CD4-positive, alpha-beta memory T cell (primary cell): ENCODE measurements at places on chromosomes 4 and X. TPM values are rescaled to one million over a fixed set of nuclear protein-coding genes. Genes with fewer than 3 reads are reported as not detected.
A peak's percentile ranks its signal among the peaks of the same experiment; 100 is the strongest.

GRCh38 chr4:185341841-185342240 lies 53.9 kb downstream of the LRP2BP start:
- DNase-seq, result no peak

LONRF3 gene
- 8.7 TPM for total RNA-seq

- no peak for DNase-seq
Observed at GRCh38 chr4:128766781-128767180, 42.7 kb upstream of the JADE1 start.

MAGEC1 gene
- total RNA-seq, result not detected

GRCh38 chrX:101229170-101229569 lies 9.6 kb downstream of the DRP2 start:
- DNase-seq, result no peak

- no peak for DNase-seq
Observed at GRCh38 chrX:11180571-11180970, 69.4 kb downstream of the HCCS start.

- no peak for DNase-seq
Observed at GRCh38 chrX:150100261-150100660, 162.0 kb upstream of the EOLA2 start.

GRCh38 chr4:37740546-37740945 lies 54.4 kb upstream of the RELL1 start:
- DNase-seq, result no peak

RAI2 gene
- total RNA-seq, result 1.4 TPM

GRCh38 chr4:139606579-139607501 lies 50.8 kb upstream of the SETD7 start:
- peak; percentile 8 for DNase-seq

GRCh38 chr4:143531380-143531779 lies 17.9 kb downstream of the SMARCA5 start:
- DNase-seq, result peak; percentile 6

GPR143 gene
- not detected for total RNA-seq

DNA sequence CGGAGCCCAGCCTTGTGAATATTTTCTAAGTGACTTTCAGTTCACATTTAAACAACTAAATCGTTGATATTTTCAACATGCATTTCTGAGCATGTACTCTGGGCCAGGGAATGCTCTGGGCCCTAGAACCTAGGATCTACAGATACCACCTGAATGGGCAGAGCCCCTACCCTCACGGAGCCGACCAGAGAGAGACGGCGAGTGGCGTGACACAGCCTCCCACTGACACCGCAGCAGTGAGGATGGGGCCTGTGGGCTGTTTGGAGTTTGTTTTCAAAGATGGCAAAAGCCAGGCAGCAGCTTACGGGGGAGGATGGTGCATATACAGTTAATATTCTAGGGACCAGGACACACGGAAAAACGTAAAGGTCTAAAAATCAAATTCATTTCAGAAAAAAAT lies 17.7 kb downstream of the NELFA start:
- DNase-seq, result no peak

DNA sequence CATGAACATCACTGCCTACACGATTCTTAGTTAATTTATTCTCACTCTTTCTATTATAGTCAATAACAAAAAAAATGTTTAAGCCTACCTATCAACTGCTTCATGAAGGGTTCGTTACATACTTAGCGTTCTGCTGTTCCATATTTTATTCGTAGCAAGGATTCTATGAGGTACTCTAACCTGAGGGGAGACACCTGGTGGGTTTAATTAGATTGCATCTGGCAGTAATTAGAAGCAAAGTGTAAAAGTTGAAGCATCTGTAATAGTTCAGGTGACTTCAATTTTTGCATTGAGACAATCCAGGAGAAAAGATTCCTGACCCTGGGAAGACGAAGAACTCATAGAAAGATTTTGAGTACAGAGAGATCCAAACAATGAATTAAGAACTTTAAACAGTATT lies 1655.8 kb upstream of the TENM3 start:
- no peak for DNase-seq

TLR2 gene
- 3.9 TPM for total RNA-seq

MGAT4D gene
- total RNA-seq, result not detected

MSMO1 gene
- 24.4 TPM for total RNA-seq

NCAPG gene
- total RNA-seq, result 0.83 TPM

- no peak for DNase-seq
Observed at GRCh38 chrX:46770000-46770816, 11.3 kb upstream of the SLC9A7 start.

DNA sequence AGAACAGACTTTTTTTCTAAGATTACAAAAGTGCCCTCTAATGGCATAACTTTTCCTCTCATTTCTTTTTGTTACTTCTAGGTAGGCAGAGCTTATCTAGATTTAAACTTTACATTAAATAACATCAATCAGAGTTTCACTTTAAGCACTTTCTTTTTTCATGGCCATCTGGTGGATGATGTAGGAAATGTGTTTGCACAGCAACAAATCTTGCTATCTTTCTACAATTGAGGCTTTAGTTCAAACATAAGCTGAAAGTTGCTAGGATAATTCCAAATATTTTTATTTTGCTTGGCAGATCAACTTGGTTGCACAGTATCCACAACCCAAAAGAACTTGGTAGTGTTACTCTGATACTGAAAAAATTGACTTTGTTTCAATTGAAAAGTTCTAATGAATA lies 22.0 kb downstream of the NDNF start:
- no peak for DNase-seq

SLC2A9 gene
- 2.0 TPM for total RNA-seq

- no peak for DNase-seq
Observed at GRCh38 chrX:140343226-140343868, 161.5 kb downstream of the SOX3 start.

DNA sequence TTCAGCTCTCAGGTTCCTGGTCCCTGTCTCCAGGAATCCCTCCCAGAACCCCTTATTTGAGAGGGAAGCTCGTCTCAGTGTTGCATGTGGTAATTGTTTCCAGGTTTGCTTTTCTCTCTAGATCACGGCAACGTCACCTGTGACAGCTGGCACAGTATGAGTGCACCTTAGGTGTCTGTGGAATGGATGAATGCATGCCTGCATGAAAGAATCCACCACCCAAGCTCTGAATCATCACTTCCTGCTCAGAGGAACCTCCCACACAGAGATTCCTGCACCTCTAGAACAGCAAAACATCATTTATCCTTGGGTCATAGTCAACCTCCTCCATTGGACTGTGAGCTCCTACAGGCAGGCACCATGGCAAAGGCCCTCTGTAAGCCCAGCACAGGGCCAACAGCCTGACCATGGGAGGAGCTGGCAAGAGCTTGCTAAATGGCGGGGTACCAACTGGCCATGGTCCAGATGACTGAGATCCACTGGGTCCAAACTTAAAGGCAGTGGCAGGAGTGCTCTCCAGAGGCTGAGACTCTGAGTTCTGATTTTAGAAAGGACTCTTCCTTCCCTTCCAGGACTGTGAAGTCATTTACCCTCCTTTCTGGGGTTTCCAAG lies 116.2 kb downstream of the SLC2A9 start:
- no peak for DNase-seq

DNA sequence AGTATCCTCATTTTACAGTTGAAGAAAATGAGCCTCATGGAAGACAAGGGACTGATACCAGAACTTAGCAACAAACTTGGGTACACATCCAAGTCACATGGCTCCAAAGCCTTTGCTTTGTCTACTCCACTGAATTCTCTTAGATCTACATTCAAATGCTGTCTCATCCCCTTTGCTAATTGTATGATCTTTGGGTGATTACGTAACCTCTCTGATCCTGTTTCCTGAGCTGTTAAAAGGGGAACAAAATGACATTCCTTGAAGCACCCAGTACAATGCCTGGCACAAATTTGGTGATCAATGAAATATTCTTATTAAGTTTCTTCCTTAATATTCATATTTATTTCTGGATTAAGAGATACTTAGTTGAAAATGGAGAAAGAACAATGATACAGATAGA lies 5.9 kb upstream of the HPGD start:
- DNase-seq, result no peak

GYPE gene
- 0.58 TPM for total RNA-seq

DNA sequence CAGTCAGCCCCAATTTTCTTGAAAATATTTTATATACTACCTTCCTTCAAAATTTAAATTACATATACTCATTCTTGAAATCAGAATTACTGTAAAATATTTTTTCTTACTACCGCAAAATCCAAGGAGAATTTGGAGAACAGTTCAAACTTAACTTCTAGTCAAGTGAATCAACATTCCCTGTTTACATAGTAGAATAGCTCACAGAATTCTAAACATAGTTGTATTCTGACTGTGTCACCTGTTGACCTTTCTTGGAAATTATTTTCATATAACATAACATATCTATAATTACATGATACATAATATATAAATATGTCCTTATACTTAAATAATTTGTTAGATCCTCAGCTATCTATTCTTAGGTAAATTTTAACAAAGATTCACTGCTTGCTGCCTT lies 31.0 kb upstream of the FGF5 start:
- DNase-seq, result no peak

TXLNG gene
- total RNA-seq, result 17.8 TPM

VCX gene
- total RNA-seq, result not detected

VSIG1 gene
- total RNA-seq, result 41.9 TPM

DNA sequence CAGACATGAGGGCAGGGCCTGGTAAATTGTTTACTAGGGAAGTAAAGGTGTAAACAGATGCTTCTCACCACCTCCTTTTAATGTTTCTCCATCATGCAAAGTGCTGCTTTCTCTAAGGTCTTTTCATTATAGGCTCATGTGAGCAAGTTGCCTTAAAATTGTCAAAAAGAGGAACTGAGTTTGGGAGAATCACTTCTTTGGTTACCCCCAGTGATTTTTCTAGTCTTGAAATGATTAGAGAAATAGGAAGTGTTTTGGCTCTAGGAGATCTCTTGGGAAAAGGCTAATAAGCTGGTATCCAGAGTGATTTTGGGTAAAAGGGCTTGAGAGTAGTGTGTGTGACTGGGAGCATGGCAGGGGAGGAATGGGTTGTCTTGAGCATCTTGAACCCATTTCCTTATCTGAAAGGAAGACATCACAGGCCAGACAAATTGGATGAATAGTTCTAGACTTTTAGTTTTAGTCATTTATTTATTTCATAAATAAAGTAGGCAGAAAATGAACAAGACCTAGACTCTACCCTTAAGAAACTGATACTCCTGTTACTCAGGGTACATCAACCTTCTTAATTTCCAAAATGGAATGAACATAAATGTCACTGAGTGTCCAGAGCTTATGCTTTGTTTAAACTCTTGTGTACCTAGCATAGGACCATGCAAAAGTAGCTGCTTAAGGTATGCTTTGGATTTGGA lies 14.2 kb downstream of the GRPR start:
- DNase-seq, result no peak
